ENCODE measurements at places on chromosomes 13 and 19. TPM values are rescaled to one million over a fixed set of nuclear protein-coding genes. Genes with fewer than 3 reads are reported as not detected.

Gene NRTN
- not detected for total RNA-seq

Gene CTXN1
- 2.0 TPM for total RNA-seq

Gene OR7A5
- not detected for total RNA-seq

Gene CILP2
- under 0.01 TPM for total RNA-seq

Gene TEX29
- total RNA-seq = 0.12 TPM

Gene ZNF440
- total RNA-seq = 8.8 TPM
